Memory B cell (primary cell): ENCODE measurements at places on chromosomes 7 and 10.

GRCh38 chr7:134320201-134320600 is 3.5 kb upstream of the SLC35B4 start:
- no peak for DNase-seq

DNA sequence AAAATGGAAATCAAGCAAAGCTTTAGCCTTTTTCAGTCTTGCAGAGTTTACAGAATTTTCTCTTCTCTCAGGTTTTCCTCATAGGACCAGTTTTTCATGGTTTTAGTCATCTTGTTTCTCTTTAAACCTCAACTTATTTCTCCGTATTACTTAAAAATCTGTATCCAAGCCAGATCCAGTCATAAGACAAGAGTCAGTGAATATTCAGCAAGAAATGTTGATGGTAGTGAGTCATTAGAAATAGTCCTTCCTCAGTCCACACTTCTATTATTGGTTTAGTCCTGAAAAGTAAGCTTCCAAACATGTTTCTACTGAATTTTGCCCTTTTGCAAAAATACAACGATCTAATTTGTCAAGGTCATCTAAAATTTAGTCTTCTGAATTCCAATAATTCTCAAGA is 107.0 kb downstream of the VIM start:
- DNase-seq, result no peak

DNA sequence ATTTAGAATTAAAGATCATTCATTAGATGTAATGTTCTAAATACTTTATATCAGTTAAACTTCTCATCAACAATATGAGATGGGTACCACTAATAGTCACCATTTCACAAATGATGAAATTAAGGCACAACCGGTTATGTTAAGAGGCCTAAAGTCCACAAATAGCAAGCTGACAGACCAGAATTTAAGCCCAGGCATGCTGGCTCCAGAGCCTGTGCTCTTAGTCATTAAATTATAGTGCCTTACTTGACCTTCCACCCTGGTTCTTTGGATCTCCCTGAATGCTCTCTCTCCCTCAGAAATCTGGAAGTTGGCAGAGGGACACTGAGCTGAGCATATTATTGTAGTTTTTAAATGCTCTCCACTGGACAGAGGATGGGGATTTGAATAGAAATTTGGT is 3.6 kb downstream of the LIPN start:
- DNase-seq, result no peak

DNA sequence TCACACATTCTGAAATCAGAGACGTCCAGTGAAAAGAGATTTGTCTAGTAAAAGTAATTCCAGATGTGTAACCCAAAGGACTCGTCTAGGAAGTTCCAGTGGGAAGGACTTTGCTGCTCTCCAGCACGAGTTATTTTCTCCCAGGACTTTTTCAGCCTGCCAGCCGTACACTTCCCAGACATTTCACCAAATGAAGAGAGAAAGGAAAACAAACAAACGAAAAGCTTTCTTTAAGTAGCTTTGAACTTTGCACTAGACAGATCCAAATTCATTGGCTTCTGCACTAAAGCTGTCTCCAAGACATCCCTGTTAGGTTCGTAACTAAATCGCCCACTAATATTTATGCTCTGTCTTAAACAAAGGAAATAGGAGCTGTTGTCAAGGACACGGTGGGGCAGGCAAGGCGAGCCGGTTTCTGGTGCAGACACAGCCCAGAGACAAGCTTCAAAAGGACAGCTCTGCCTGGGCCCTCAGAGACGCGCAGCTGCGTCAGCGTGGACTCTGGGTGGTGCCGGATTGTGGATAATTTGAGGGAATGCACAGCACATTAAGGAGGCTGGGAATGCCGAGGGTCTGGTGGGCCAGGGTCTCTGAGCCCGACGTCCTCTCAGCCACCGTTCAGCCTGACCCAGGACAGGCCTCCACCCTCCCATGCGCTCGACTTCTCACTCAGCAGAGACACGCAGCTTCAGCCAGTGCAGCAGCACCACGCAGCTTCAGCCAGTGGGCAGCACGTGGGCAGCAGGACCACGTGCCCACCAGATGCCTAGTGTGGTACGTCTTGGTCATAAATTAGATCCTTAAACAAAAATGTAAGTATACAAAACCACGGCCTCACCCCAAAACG is 64.1 kb upstream of the INSIG1 start:
- no peak for DNase-seq

DNA sequence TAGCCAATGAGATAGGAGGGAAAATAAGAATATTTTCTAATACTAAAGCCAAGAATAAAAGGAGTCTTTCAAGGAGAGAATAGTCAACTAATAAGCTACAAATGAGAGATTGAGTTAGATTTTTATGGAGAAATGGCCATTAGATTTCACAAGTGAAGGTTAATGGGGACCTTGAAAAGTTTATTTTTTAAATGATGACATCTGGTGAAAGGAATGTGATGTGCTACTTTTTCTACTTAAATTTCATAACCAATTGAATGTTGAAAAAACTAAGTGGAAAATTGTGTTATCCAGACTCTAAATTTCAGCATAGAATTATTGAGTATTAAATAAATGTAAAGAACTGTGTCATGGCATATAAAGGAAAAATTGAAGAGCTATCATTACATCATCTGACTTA is 125.7 kb downstream of the TSPAN12 start:
- no peak for DNase-seq

DNA sequence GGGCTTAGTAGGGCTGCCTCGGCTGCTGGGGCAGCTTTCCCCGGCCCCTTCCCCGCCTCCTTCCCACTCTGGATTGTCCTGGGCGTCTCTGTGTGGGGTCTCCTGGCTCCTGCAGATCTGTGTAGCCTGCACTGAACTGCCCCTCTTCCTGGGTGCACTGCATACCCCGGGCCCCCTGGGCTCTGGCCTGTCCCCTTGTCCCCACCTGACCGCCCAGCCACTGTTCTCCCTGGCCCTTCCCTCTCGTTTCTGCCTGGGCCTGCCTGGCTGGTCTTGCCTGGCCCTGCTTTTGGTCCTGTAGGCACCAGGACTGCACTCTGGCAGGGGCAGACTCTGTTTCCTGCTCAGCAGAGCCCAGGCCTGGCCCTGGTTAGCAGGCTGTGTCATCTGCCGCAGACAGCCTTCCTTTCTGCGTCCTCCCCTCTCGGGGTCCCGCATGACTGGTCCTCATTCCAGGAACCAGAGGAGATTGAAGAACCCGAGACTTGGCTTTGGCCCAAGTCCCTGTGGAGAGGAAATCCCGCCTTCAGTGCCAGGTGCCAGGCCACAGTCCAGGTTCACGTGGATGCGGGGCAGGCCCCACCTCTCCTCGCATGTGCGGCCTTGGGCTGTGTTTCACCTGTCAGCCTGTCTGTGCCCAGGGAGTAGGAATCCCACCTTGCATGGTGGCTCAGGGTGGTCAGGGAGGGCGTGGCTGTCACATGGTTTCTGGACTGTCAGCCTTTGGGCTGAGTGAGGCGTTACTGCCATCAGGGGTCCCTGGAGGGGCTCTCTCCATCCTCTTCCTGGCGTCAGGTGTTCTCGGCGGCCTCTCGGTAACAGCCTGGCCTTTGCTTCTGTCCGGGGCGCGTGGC is 9.2 kb downstream of the INPP5A start:
- DNase-seq, result peak; percentile 57

DNA sequence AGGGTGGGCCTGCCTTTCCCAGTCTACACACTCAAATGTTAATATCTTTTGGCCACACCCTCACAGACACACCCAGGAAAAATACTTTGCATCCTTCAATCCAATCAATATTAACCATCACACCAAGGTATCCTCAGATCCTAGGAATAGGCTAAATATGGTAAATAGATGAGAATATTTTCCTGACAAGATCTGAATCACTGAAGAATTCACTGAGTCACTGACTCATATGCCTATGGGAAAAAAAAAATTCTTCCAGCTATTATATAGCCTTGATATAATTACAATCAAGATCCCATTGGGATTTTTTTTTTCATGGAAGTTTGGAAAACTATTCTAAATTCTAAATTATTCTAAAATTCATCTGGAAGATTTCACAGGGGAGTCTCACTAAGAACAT is 65.8 kb downstream of the INHBA start:
- DNase-seq, result no peak

- DNase-seq, result no peak
Measured at GRCh38 chr10:5234106-5234860, 37.6 kb downstream of the AKR1C4 start.

- DNase-seq, result no peak
Measured at GRCh38 chr10:12389154-12389734, 39.9 kb downstream of the CAMK1D start.

GRCh38 chr7:35286422-35286821 is 32.5 kb upstream of the TBX20 start:
- DNase-seq, result no peak

DNA sequence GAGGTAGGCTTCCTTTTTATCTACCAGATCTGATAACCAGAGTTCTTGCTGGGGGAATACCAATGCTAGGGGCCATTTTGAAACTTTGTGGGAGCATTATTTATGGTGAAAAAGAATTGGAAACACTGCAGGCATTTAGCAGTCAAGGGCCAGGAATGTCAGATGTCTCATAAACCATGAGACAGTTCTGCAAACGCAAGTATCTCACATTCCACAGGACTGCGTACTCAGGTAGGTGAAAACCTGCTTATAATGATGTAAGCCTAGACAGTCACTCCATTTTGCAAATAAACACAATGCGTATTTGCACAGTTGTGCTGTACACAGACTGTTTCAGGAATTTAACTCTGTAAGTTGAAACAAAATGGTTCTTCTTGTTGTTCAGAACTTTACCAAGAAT is 33.9 kb downstream of the ECHDC3 start:
- no peak for DNase-seq
